Activated T-helper 2 cell treated with anti-CD3 and anti-CD28 coated beads, Interferon-gamma antibody, Interleukin-2, Interleukin-4, amounts not matched to agents 10 μg/mL and 5 μg/mL and 100 μg/mL, durations not matched to agents 14 hours and 24 hours and 36 hours (primary cell): ENCODE measurements at places on chromosomes 1 and 21. TPM values are rescaled to one million over a fixed set of nuclear protein-coding genes. Genes with fewer than 3 reads are reported as not detected.

The CCDC181 gene
- 0.09 TPM in 1 of 2 replicates, not detected in the other for total RNA-seq

The PTGFRN gene
- 19.1 and 23.2 TPM in 2 replicates for total RNA-seq

The SPATA1 gene
- 1.4 and 1.5 TPM in 2 replicates for total RNA-seq

The OR2M5 gene
- not detected in 2 replicates for total RNA-seq

GRCh38 chr1:47637111-47637685 lies 199.4 kb downstream of the FOXD2 start:
- H3K27ac ChIP-seq = no peak overlapping the region
- no peak overlapping the region for H3K4me3 ChIP-seq
- DNase-seq = no peak
- no peaks in the 10 kb centered on the region for H3K4me1 ChIP-seq
- H3K36me3 ChIP-seq = no peaks in the 10 kb centered on the region

GRCh38 chr1:226632922-226633351 lies 84.4 kb downstream of the STUM start:
- peak overlapping the region; percentile 54 for H3K27ac ChIP-seq
- H3K36me3 ChIP-seq = peaks cover 50% of the 10 kb centered on the region
- H3K27me3 ChIP-seq = no peaks in the 10 kb centered on the region

DNA sequence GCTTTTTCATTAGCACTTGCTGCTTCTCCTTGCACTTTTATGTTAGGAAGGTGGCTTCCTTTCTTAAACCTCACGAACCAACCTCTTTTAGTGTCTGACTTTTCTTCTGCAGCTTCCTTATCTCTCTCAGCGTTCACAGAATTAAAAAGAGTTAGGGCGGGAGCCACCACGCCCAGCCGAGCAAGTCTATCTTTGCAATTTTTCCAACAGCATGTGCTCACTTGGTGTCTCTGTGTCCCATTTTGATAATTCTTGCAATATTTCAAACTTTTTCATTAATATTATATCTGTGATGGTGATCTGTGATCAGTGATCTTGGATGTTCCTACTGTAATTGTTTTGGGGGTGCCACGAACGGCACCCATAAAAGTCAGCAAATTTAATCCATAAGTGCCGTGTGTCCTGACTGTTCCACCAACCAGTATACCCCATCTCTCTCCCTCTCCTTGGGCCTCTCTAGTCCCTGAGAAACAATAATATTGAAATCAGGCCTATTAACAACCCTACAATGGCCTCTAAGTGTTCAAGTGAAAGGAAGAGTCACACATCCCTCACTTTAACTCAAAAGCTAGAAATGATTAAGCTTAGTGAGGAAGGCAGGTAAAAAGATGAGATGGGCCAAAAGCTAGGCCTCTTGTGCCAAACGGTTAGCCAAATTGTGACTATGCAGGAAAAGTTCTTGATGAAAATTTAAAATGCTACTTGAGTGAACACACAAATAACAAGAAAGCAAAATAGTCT lies 15.9 kb upstream of the ITPKB start:
- peaks cover 14% of the 10 kb centered on the region for H3K4me1 ChIP-seq
- no peak for DNase-seq

DNA sequence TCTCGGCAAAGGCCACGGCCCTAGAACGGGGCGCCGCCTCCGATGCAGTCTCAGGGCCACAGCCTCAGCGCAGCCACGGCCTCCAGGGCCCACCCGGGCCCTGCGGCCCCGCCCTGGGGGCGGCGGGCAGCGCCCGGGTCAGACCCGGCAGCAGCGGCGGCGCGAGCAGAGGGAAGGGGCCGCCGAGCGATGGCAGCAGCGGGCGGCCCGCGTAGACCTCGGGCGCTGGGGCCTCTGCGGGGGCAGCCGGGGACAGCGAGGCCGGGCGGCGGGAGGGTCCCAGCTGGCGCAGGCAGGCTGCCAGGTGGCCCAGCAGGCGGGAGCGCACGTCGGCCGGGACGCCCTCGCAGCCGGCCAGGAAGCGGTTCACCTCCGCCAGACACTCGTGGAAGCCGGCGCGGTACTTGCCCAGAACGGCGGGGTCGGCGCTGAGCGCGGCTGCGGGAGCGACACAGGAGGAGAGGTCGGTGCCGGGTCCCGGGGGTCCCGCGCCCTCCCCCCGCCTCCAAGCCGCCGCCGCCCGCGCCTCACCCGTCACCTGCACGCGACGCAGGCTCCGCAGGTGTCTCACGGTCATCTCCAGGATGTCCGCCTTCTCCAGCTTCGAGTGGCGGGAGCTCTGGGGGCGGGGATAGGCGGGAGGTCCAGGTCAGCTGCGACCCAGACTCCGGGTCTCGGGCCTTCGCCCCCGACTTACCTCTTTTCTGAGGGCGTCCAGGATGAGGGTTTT lies 737 bp downstream of the HES4 start:
- H3K4me1 ChIP-seq = peaks cover 5% of the 10 kb centered on the region
- H3K27ac ChIP-seq = no peak overlapping the region
- no peak overlapping the region for H3K4me3 ChIP-seq
- DNase-seq = no peak
- no peaks in the 10 kb centered on the region for H3K36me3 ChIP-seq

GRCh38 chr1:53237638-53238037 lies 680 bp downstream of the MAGOH start:
- peak overlapping the region; percentile 93 for H3K27ac ChIP-seq
- no peaks in the 10 kb centered on the region for H3K27me3 ChIP-seq
- DNase-seq = no peak
- peaks cover 44% of the 10 kb centered on the region for H3K36me3 ChIP-seq

- no peak overlapping the region for H3K27ac ChIP-seq
- no peak for DNase-seq
- no peaks in the 10 kb centered on the region for H3K36me3 ChIP-seq
- H3K4me3 ChIP-seq = no peak overlapping the region
Measured at GRCh38 chr1:208807446-208808127, 563.4 kb upstream of the PLXNA2 start.

DNA sequence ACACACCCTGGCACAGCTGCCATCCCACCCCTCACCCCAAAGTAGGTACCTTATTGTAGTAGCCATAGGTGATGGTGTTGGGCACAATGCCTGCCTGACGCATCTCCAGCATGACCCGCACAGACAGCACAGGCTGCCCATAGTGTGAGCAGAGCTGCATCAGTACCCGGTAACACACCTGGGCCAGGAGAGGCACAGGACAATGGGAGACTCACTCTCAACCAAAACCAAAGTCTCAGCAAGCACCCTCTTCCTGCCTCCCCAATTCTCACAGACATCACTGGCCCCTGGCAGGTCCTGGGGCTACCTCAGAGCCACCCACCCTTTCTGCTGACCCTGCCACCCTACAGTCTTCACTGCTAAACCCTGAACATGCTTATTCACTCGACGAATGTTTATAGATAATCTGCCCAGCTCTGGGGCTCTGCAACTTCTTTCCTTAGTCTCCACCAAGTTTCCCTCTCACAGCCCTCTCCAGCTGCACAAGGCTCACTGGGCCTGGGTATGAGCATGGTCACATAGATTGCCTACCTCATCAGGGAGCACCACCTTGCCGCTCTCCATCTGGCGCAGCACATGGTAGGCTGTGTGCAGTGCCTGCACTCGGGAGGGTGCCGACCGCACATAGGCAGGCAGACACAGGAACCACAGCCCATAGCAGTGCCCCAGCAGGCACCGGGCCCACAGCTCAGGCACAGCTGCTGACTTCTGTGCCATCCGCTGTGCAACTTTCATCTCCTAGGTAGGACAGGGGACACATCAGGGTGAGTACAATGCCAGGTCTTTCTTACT lies 10.3 kb downstream of the DENND4B start:
- no peaks in the 10 kb centered on the region for H3K4me1 ChIP-seq
- no peaks in the 10 kb centered on the region for H3K27me3 ChIP-seq
- DNase-seq = no peak
- H3K36me3 ChIP-seq = peaks cover 78% of the 10 kb centered on the region

DNA sequence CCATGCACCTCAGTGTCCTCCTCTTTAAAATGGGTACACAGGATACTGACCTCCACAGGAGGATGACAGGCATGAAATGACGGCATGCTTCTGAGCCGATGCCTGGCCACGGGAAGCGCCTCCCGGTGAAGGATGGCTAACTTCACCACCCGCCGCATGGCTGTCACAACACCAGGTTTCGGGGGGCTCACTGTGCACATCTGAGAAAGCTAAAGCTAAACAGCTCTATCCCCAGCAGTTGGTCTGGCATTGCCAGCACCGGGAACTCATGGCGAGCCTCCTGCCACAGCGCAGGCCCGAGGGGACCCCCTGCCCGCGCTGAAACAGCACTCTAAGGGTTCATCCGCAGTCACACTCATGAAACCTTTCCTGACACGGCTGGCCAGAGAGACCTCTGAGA lies 16.0 kb downstream of the NPHP4 start:
- H3K27me3 ChIP-seq = no peaks in the 10 kb centered on the region
- H3K27ac ChIP-seq = no peak overlapping the region
- no peak overlapping the region for H3K4me3 ChIP-seq
- H3K36me3 ChIP-seq = peaks cover 21% of the 10 kb centered on the region

DNA sequence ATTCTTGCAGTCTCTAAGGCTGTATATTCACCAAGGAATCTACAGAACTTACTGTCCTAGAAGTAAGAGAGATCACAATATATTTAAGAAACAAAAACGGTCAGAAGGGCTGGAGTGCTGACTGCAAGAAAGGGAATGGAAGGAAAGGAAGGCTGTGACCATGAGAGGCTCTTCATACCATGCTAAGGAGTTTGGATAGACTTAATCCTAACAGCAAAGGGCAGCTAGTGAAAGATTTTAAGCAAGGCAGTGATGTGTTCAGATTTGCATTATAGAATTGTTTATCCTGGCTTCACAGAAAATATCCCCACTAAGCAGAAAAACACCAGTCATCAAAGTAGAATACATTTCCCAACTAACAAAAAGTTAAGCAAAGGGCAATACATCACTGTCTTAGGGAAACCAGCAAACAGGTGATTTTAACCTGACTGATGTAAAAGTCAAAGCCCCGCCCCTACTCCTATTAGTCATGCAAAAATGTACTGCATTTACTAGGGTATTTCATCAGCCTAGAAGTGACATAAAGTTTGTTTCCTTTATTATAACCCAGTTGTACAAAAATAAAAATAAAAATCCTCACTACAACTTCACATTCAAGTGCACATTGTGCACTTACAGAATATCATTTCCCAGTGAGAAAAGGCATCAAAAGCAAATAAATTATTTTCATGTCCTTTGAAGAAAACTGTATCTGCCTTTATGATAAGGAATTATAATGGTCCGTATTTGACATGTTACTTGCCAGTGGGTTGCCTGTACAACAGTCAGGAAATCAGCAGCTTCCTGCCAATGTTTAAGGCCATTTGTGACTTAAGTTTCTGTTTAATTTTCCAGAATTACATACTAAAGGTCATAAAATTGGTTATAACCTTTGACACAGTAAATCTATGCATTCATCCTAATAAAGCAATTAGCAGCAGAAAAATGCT lies 17.2 kb downstream of the JAK1 start:
- no peak overlapping the region for H3K4me3 ChIP-seq
- no peaks in the 10 kb centered on the region for H3K27me3 ChIP-seq
- peaks cover 52% of the 10 kb centered on the region for H3K4me1 ChIP-seq
- H3K36me3 ChIP-seq = peaks cover 6% of the 10 kb centered on the region
- peak overlapping the region; percentile 45 for H3K27ac ChIP-seq

DNA sequence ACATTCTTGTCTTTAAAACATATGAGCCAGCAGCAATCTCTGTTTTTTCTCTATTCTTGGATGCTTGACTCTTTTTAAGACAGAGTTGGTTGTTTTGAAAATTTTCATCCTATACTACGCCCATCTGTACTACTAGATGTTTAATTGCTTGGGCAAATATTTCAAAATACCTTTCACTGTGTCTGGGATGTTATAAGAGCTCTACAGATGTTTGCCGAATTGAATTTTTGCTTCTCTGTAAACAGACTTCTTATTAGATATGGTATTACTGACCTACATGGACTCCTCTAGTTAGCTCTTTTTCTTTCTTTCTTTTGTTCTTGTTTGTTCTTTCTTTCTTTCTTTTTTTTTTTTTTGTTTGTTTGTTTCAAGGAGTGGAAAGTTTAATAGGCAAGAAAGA lies 345.1 kb downstream of the ST6GALNAC3 start:
- H3K4me1 ChIP-seq = no peaks in the 10 kb centered on the region
- no peak overlapping the region for H3K27ac ChIP-seq
- H3K36me3 ChIP-seq = no peaks in the 10 kb centered on the region
- no peaks in the 10 kb centered on the region for H3K27me3 ChIP-seq

GRCh38 chr1:29488086-29488793 lies 251.9 kb downstream of the PTPRU start:
- peaks cover under 1% of the 10 kb centered on the region for H3K27me3 ChIP-seq
- no peak overlapping the region for H3K27ac ChIP-seq
- H3K4me1 ChIP-seq = no peaks in the 10 kb centered on the region

DNA sequence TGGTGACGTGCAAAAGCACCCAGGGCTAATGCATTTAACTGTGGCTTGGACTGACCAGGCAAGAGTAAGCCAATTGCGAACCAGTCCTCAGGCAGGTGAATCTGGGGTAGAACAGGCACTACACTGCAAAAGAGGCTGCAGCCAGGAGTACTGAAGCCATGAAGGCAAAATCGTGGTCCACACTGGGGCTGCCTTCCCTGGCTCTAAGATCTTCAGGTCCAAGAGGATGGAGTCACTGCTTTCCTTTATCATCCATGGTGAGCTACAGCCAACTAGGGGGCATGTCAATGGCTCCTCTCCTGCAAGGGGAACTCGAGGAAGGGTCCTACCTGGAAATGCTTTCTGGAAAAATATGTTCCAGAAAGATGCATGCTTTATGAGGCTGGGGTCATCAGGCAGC lies 100.6 kb upstream of the AJAP1 start:
- DNase-seq = no peak
- no peaks in the 10 kb centered on the region for H3K27me3 ChIP-seq
- no peak overlapping the region for H3K27ac ChIP-seq
- H3K4me1 ChIP-seq = no peaks in the 10 kb centered on the region
- H3K36me3 ChIP-seq = no peaks in the 10 kb centered on the region

DNA sequence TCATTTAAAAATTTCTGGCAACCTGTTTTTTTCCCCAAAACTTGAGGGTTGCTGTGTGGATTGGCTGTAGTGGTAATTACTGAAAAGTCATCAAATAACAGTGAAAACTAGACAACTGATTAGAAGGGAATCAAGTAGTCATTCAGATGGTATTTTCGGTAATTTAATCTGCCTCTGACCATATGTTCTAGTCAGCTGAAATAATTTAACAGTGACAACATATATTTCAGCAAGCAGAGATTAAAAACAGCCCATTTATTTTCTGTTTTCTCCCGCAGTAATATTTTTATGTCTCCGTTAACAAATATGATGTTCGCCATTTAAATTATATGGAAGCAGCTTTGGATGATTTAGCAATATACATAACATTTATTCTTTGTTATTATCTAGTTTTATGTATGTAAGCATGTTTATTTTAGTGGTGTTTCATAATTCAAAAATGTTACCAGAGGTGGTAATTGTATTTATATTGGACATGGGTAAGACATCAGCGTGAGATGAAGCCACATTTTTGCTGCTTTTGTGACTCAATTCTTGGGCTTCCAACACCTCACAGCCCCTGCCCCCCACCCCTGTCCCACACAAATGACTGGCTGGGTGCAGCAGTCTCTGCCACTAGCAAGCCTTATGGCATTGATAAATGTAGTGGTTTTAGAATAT lies 104.4 kb downstream of the GALNT2 start:
- H3K27ac ChIP-seq = no peak overlapping the region
- no peaks in the 10 kb centered on the region for H3K36me3 ChIP-seq
- H3K4me1 ChIP-seq = peaks cover 35% of the 10 kb centered on the region
- DNase-seq = no peak
- no peak overlapping the region for H3K4me3 ChIP-seq
